ENCODE measurements at places on chromosomes 4 and X.

DNA sequence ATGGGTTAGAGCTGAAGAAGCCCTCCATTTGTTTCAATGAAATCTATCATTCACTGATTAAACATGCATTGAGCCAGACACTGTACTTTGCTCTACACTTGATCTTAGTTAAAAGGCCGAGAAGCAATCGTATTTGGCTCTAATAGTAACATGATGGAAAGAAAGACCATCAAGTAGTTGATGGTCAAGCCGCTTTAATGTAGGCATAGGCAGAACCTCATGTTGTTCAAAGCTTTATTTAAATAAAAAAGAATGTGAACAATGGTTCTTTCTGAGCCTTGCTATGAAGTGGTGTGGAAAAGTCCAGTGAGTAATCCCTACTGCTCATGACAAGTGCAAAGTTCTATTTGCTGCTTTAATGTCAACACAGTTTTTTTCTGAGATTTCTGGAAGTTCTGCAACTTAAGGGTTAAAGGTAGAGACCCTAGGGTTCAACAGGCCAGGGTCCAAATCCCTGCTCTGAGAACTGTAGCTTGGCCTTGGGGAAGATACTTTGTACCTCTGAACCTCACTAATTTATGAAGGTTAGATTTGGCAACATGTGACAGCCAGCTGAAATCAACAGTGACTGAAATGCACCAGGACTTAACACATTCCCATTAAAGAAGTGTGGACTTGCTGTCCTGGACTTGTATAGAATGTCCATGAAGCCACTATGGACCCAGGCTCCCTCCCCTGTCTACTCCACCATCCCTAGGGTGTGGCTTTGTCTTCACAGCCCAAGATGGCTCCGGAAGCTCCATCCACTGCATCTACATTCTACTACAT lies 17.9 kb upstream of the LAP3 start:
- DNase-seq = no peak

DNA sequence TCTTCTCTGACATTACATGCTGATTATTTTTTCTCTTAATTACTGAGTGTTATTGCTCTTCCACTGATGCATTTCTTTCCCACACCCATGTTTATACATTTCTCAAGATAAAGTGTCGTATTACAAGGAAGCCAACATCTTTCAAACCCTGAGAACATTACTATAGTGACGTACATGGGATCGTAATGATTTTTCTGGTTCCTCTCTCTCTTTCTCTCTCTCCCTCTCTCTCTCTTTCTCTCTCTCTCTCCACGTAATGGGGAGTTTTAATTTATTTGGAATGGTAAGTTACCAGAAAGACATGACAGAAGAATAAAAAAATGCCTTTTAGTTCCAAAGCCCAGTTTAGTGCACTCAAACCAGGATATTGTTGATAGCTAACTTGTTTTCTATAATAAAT lies 40.4 kb upstream of the MAPK10 start:
- DNase-seq = no peak

- no peak for DNase-seq
These were observed 67.0 kb upstream of the MSX1 start for GRCh38 chr4:4792466-4792865.

GRCh38 chr4:162059656-162060055 lies 104.1 kb downstream of the FSTL5 start:
- no peak for DNase-seq

DNA sequence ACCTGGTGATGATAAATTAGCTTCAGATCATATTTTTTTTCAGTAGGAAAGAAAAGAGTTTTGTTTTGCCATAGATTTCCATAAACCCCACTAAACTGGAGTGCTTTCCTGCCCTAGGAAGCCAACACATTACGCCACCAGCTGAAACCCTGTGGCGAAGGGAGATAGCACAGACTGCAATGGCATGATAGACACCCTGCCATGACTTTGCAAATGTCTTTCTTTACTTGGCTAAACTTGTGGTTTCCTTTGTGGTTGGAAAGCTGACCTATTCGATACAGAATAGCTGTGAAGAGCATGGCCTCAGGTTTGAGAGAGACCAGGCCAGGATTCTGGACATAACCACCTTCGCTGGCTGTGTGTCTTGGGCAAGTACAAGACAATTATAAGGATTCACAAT lies 19.1 kb downstream of the MFAP3L start:
- DNase-seq = no peak

DNA sequence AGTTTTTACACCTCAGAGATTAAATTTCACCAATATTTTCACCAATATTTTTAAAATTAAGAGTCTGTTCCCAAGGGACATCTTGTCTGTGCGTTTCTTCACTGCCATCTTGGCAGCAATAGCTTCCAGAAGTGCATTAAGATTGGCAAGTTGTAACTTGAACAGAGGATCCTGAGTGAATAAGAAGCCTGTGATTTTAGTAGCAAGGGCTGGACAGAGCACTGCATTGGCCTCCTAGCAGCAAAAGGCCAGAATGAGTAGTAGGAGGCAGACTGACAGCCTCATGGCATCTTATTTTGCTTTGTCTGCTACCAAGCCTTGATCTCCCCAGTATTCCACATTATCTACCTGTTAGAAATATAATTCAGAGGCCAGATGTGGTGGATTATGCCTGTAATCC lies 138.4 kb downstream of the CPE start:
- DNase-seq = no peak

GRCh38 chrX:10884246-10884645 lies 226.9 kb upstream of the HCCS start:
- DNase-seq = no peak

DNA sequence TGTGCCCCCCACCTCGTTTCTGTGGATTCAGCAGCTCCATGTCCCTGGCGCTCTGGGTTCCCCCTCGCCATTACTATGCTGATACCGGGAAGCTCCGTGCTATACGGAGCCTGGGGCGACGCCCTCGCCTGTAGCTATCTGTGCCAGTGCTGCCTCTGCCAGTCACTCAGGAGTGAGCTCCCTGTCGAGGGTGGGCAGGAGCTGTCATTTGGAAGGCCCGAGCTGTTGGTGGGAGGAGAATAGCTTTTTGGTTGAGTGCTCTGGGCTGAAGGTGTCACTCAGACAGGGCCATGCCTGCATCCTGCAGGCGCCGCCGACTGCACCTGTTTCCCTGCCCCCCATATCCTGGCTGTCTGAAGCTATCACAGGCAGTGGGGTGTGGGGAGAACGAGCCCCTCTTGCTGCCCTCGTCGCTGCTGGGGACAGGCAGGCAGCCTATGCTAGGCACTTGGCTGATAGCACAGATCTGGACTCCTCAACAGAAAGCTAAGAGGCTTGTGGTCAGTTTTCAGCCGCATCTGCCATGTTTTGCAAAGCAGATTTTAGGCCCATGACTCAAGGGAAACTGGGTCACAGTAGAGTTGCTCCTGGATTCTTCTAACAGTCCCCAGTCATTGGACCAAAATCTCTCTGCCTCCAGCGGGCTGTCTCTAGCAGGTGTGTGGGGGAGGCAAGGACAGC lies 31.8 kb downstream of the CPLX1 start:
- no peak for DNase-seq

- DNase-seq = no peak
These were observed 314.0 kb downstream of the GBA3 start for GRCh38 chr4:23006756-23007155.

DNA sequence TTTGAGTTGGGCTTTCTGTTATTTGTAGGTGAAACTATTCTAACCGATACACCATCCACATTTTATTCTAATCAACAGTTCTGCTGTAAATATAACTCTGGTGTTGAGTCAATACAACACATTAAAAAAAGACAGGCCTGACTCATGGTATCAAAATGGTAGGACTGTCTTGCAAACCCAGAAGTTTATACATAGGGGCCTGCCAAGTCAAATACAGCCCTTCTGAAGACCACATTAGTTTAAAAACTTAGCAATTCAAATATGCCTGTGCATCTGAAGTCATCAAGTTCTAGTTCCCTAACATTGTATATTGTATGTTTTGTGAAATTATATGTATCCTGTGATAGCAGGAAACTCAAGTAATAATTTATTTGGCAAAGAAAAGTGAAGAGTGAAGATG lies 24.4 kb upstream of the PDE5A start:
- DNase-seq = no peak

GRCh38 chrX:69372435-69372834 lies 131.7 kb upstream of the NALF2 start:
- DNase-seq = no peak

DNA sequence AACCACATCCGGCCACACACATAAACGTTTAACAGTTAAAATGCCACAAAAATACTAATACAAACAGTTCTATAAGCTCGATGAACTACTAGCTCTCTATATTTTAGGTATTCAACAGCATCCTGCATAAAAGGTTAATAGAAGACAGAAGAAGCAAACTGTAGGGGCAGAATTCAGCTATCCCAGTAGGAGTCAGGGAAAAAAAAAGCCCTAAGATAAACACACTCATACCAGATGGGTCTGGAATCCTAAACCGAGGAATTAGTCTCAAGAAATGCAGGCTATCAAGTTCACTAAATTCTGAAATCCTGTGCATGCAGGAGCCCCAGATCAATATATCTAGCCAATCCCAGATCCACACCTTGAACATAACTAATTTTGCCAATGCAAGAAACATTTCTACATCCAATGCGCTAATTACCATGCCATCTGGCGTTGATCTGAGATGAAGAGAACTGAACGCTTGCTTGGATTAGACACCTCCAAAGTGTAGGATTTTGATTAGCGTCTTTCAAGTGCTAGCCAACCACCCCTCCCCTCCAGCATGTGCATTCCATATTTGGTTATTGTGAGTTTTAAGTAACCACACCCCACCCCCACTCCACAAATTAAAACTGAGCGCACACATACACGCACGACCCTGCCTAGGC lies 512.2 kb upstream of the INTU start:
- no peak for DNase-seq

DNA sequence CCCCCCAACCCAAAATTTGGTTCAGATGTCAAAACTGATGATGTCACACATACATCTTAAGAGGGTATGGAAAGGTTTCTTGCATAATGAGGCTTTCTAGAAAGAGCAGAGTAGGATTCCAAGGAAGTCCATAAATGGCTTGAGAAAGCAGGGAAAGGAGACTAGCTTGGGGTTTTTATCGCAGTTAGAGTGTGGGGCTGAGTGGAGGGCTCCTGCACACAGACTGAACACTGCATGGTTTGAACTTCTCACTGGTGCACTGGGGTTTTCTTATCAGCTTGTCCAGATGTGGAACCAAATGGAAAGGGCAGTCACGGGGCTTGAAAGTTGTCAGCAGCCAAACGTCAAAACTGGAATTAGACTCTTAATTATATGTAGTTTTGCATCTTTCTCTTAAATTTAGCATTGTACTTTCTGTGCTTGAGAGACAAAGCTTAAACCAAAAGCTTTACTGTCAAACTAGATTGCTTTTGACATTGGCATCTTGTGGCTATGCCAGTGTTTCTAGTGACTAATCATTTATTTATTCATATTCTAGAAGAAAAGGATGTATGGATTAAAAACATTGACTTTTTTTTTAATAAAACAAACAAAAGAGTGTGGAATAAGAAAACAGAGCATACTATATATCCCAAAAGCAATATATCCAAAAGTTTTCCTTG lies 78.3 kb upstream of the STIM2 start:
- DNase-seq = no peak

DNA sequence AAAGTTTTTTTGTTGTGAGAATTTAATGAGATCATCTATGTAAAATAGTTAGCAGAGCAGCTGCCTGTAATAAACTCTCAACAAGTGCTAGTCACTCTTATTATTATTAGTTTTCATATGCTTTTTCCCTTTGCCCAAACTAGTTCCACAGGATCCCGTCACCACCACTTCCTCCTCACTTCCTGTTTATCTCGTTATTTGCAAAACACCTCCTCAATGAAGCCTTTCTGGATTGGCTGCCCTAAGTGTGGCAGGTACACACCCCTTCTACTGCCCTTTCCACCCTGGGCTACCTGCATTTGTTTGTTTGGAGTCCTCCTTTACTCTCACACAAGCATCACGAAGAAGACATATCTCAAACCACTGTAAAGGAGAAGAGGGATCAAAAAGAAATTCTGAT lies 54.4 kb upstream of the KLF3 start:
- DNase-seq = no peak

DNA sequence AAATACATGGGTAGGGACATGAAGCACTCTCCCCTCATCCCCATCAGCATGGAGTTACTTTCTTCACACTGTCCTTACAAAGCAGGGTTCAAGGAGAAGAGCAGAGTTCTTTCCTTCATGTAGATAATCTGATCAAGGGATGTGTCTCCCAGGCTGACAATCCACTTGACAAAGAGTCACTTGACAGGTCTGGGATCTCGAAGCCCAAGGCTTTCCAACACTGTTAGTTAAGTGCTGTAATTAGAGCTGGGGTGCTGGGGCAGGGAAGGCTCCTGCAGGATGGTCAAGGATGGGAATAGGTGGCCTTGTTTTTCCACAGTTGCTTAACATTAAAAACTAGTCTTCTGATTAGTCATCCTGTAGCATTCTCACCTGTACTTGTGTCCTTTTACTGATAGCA lies 38.0 kb downstream of the CCNG2 start:
- no peak for DNase-seq

DNA sequence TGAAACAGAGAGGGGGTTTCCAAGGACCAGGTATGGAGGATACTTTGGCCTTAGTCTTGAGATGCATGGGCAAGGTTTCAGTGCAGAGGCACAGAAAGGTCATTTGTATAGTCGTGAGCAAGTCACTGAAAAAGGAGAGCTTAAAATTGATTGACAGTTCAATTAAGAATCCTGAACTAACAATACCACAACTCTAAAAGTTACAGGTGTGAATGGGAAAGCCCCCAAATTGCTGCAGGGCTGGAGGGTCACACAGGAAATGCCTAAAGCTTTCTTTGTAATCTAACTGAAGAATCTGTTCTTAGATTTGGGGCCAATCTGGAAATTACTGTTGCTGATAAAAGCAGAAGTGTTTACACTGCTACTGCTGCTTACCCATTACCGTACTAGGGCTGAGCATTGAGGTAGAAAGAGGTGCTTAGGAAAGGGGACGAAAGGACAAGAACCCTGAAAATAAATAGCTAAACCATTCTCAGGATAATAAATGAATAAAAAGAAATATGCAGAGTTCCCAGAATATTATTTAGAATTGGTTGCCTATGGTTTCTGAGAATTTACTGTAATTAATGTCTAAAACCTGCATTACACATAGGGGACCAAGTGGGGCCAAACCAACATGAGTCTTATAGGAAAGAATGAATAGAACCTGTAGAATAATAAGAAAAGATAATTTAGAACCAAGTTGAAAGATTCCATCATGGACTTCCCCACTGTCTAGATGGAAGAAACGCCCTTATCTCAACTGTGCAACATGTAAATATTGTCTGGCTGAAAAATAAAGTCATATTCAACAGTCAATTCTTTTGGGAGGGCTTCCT lies 91.9 kb upstream of the PPP1R2C start:
- DNase-seq = no peak

DNA sequence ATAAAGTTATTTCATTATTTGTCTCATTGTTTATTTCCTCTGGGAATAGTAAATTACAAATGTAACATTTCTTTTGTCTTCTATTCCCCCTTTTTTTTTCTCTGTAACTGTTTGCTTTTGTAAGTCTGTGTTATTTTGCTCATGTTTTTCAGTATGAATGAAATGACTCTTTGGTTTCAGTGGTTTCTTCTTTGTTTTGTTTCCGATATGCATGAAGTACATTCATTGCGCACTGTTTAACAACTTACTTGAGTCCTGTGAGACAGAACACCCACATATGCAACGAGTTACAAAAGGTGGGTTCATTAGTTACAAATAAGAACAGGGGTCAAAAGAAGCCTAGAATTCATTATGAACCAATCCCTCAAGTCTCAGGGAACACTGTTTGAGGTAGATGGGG lies 175.0 kb upstream of the UGT8 start:
- DNase-seq = no peak

- DNase-seq = no peak
These were observed 133.8 kb upstream of the NKX1-1 start for GRCh38 chr4:1539859-1540600.

- DNase-seq = no peak
These were observed at the start of gene PAGE2B for GRCh38 chrX:55074851-55075467. Gene PAGE2B, plus strand, starts transcription at chrX:55075030. Its CDS starts 1,012 bp downstream, at chrX:55076042.
